ENCODE measurements at places on chromosomes 2 and 18. TPM values are rescaled to one million over a fixed set of nuclear protein-coding genes. Genes with fewer than 3 reads are reported as not detected.

Gene RND3
- 55.8 TPM for total RNA-seq

Gene SPEG
- total RNA-seq, result 57.8 TPM

Gene CRYGC
- not detected for total RNA-seq

Gene ASTL
- total RNA-seq, result 0.79 TPM

Gene HADHA
- 118 TPM for total RNA-seq

Gene TUBA3D
- 0.25 TPM for total RNA-seq

Gene NFATC1
- 17.6 TPM for total RNA-seq

Gene VIL1
- total RNA-seq, result 3.0 TPM

Gene CCDC150
- total RNA-seq, result 43.0 TPM

Gene STRN
- total RNA-seq, result 31.3 TPM

Gene NRP2
- total RNA-seq, result 19.9 TPM

- DNase-seq, result no peak
Measured at GRCh38 chr2:148654435-148654834, 9.9 kb downstream of the EPC2 start.

DNA sequence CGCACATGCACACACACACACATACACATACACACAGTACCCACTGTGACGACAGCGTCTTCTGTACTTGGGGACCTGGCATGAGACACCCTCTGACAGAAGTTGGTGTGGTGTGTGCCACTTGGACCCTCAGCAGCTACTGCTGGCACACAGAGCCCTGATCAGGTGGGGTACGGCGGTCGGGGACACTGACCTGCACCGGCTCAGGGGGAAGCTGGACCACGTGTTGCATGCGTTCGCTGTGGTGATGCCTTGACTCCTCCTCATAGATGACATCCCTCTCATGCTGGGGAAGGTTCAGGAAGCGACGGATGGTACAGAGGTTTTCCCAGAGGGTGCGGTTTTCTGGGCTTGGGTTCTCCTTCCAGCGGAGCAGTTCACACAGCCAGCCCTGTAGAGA is 149.2 kb downstream of the SATB2 start:
- no peak for DNase-seq

DNA sequence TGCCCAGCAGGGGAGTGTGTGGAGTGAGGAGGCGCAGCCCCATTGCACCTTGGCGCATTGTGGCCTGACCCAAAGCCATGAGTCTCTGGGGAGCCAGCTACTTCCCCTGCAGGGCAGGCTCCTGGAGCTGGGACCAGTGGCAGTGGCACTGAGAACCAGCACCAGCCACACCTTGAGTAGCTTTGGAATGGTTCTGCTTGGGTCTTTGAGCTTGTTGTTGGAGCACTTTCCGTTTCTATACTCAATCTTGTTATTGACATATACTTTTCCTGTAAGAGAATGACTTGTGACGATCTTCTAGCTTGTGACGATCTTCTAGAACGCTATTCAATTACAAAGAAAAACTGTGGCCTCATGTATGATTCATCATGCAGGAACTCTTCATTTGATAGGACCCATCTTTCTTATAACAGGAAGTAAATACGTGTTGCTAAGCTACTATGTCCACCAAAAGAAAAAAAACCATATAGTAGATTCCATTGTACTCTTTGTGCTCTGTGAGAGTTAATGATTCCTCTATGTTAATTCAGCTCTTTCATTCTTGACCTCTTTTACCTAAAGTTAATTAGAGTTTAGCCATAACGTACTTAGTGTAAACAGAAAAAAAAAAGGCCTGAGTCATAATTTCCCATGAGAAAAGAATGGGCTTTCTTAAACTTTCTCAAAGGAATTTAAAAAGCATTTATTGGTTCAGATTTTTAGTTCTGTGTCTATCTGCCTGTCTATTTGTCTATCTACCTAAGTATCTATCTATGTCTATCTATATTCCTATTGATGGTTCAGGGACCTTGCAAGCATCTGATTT is 113.1 kb downstream of the GATA6 start:
- DNase-seq, result no peak

- no peak for DNase-seq
Measured at GRCh38 chr2:134244086-134244485, 9.8 kb upstream of the MGAT5 start.

GRCh38 chr2:38553554-38553953 is 49.2 kb downstream of the HNRNPLL start:
- DNase-seq, result no peak

DNA sequence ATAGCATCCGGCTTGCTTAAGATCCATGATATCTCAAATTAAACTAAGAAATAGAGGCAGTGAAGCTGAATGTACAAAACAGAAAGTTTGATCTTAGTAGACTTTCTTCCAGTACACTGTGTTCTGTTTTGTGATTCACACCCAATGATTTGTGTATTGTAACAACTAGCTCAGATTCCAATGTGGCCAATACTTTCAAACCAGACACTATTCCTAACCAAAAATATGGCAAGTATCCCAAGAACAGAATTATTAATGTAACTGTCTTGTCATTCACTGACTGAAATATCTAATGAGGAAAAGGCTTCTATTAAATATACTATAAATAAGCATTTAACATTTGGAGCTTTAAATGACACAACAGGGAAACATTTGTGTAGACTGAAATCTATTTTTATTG is 299.1 kb downstream of the NRXN1 start:
- no peak for DNase-seq

- DNase-seq, result no peak
Measured at GRCh38 chr2:174901075-174901474, 104.1 kb downstream of the CHN1 start.

DNA sequence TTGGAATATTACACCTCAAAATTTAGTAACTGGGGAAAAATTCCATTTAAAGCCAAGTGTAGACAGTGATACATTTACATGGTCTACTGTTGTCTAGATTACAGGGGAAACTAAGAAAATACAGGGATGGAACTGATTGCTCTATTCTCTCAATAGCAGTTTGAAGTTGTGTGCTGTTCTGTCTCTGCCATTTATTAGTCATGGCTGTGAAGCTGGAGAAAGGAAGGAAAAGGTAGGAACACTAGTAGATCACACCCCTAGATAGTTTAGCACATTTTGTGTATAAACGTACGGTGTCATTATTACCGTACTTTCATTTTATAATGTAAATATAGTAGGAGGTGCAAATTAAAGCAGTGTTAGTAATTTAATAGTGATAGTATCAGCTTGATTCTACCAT is 170.5 kb downstream of the PHLPP1 start:
- DNase-seq, result no peak

DNA sequence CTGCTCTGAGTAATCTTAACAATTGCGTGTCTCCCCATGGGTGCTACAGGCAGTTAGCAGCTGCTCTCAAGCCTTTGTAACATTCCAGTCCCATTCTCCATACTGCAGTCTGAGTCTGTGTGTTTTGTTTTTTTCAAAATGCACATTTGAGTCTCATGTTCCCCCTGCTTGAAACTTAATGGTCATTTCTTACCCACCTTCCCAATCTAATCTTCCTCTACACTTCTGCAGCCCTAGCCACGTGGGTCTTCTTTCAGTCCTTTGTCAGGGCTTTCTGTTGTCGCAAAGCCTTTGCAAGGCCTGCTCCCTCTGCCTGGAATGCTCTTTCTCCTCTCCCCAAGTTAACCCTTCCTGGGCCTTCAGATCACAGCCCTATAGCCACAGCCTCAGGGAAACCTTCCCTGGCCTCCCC is 24.5 kb downstream of the ELAC1 start:
- DNase-seq, result peak; percentile 21
